ENCODE measurements at places on chromosomes 2 and 18. TPM values are rescaled to one million over a fixed set of nuclear protein-coding genes. Genes with fewer than 3 reads are reported as not detected.

ATP6V1B1 gene
- 0.41 TPM for total RNA-seq

KCNJ3 gene
- total RNA-seq = 0.04 TPM

PROM2 gene
- 0.15 TPM for total RNA-seq

TUBA3E gene
- not detected for total RNA-seq

RAD51AP2 gene
- 0.11 TPM for total RNA-seq

Data from A375 (cell line).